ENCODE measurements at places on chromosomes 5 and 9.

GRCh38 chr5:172559004-172559932 is 81.8 kb upstream of the NEURL1B start:
- DNase-seq: peak; percentile 65

DNA sequence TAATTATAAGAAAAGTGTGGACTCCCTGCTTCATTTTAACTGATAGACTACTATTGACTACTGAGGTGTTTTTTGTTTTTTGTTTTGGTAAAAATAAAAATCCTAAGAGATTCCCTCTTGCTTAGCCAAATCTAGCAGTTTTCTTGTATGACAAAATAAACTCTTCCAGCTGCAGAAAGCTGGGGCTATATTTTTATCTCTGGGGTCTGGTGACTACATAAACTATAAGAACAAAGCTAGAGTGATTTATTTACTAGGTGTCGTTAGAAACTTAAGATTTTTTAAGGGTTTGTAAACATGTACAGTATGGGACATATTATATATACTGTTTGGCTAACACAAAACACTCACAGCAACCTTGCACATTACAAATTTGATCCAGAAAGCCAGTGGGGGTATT is 467.4 kb upstream of the MPDZ start:
- no peak for DNase-seq

GRCh38 chr9:128271112-128271511 is 4.7 kb downstream of the GOLGA2 start:
- no peak for DNase-seq

DNA sequence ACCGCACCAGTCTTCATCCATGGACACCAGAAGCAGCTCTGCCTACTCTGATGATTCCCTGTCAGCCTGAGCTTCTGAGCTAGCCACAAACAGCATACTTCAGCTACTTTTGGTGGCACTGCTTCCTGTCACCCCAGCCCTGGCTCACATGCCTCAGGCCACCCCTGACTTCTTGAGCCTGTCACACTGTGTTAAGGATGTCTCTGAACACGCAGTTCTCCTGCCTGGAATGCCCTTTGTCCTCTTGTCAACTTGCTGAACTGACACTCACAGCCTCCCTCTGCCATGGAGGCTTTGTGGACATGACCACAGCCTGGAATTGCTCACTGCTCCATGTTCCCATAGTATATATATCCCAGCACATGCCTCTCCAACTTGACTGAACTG is 7.2 kb downstream of the MACROH2A1 start:
- DNase-seq: no peak

DNA sequence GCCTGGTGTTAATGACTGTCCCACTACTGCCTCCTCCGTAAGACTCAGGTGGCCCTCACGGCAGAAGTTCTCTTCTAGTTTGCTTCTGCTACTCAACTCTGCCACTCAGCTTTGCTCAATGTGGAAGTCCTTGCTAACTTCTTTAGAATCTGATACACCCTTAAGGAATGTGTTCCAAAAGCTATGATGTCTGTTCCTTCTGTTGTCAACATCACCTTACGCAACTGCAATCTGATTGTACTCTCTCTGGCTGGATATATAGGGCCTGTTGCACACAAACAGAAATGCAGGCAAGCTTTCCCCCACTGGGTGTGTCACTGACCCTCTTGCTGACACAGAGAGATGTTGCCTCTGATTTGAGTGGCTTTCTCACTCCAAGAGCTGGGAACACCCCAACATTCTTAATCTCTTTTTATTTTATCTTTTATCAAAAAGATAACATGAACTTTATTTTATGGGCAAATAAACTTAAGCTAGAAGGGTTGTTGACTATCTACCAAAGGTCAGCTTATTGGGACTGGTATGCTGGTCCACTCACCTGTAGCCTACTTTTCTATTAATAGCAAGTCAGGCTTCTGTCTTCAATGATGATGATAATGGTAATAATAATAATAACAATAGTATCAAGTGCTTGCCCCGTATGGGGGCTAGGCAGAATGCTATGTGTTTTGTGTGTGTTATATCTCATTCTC is 25.2 kb downstream of the TMEM252 start:
- DNase-seq: no peak

DNA sequence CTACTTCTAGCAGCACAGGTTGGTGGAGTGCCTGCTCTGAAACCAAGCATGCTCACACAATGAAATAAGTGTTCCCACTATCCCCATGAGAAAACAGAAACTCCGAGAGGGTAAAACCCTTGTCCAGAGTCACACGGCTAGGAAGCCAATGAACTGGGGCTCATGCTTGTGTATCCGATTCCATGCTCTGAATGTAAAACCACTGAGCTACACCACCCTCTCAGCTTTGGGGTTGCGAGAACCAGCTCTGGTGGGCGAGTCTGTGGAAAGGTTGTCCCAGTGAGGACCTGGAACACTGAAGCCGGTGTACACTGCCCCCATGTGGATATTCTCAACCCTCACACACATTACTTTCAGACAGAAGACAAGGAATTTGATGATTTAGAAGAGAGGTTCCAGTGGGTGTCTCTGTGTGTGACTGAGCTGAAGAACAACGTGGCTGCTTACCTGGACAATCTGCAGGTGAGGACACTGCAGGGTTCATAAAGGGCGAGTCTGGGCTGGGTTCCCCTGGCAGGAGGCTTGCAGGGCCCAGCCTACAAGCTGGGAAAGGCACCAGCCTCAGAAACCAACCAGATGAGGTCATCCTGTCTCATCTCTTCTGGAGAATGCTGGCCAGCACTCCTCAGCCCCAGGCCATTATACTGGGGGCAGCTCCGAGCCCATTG is 37.4 kb downstream of the ARHGEF37 start:
- peak; percentile 35 for DNase-seq

DNA sequence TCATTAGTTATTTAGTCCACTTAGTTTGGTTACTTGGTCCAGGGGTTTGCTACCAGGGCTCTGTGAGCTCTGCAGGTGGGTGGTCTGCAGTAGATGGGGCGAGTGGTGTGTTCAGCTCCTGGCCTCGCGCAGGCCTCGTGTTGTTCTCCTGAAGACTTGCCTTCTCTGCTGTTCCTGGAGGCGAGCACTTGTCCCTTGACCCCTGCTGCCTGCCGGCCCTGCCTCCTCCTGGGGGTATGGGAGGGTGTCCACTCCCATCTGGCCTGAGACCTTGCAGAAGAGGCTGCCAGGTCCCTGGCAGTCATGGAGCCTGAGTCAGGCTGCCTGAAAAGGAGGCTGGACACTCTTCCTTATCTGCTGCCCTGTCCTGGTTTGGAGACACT is 137.0 kb downstream of the CACNA1B start:
- DNase-seq: no peak

DNA sequence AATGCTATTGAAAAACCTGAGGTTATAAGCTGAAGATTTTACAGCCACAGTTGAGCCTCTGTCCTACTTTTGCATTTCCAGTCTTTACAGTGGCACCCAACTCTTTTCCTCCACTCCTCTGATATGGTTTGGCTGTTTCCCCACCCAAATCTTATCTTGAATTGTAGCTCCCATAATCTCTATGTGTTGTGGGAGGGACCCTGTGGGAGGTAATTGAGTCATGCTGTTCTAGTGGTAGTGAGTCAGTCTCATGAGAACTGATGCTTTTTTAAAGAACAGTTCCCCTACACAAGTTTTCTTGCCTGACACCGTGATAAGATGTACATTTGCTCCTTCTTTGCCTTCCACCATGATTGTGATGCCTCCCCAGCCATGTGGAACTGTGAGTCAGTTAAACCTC is 646.1 kb upstream of the SEMA6A start:
- DNase-seq: no peak

DNA sequence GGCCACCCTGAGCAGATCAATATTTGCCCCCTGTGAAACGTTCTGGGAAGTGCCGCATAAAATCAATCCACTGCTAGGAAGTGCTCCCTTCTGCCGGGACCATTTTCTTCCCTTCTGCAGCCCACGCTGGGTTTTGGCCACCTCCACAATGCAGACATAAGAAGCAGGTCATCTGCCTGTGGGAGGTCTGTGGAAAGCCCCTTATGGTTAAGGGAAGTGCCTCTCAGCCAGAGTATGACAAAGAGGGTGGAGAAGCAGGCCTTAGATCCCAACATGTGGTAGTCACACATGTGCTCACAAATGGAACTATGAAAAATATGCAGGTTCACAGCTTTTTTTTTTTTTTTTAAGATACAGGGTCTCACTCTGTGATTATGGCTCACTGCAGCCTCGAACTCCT is 82.8 kb downstream of the SLC1A3 start:
- no peak for DNase-seq

DNA sequence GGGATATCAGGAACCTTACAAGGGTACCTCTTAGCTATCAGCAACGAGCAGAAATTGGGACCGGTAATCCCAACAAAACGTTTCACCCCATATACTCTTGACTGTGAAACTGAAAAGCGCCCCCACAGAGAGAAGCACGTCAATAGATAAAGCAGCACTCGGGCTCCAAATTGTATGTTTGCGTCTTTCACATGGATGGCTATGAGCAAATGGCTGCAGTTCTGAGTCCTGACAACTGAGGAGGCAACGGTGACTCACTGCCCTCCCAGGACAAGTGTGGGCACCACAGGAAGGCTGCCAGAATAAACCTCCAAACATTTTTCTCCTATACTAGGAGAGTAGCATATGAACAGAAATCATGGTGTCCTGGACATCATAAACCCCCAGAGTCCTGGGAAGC is 36.6 kb downstream of the SEMA4D start:
- DNase-seq: no peak

- peak; percentile 10 for DNase-seq
These were observed 38.0 kb upstream of the TCERG1 start for GRCh38 chr5:146409054-146409671.

DNA sequence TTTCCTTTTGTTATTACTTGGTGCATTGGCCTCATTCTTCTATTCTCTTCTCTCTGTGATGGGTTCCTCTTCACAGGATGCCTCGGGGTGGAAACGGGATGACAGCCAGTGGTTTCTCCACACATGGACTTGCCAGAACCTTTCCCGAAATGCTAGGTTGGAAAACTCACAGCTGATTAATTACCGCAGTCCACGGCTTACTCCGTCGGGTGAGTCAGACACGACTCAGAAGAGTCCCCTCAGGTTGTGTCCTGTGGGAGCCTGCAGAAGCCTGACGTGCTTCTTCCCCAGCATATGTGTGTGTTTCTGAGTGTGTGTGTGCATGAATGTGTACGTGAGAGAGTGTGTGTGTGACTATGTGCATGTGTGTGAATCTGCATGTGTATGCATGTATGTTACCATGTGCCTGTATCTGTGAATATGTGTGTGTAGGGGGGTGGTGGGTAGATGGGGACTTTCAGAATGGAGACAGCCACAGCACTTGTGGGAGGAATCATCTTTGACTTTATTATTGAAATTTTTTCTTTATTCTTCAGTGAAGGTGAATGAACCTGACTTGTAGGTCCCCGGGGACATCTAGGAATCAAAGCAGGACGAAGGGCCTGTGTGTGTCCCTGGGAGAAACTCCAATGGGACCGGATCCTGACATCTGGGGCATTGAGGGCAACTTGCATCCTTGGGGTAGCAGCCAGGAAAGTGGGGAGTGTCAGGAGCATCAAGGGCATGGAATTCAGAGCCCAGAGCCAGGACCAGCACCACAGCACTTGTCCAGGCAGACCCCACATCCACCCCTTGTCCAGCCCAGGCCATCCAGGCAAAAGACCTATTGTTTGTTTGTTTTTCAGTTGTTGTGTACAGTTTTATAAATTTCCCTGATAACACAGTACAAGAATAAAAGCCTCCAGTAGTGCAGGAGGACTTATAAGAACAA is 21.9 kb upstream of the MED10 start:
- peak; percentile 35 for DNase-seq

- no peak for DNase-seq
These were observed 53.8 kb downstream of the NIM1K start for GRCh38 chr5:43245724-43246385.

DNA sequence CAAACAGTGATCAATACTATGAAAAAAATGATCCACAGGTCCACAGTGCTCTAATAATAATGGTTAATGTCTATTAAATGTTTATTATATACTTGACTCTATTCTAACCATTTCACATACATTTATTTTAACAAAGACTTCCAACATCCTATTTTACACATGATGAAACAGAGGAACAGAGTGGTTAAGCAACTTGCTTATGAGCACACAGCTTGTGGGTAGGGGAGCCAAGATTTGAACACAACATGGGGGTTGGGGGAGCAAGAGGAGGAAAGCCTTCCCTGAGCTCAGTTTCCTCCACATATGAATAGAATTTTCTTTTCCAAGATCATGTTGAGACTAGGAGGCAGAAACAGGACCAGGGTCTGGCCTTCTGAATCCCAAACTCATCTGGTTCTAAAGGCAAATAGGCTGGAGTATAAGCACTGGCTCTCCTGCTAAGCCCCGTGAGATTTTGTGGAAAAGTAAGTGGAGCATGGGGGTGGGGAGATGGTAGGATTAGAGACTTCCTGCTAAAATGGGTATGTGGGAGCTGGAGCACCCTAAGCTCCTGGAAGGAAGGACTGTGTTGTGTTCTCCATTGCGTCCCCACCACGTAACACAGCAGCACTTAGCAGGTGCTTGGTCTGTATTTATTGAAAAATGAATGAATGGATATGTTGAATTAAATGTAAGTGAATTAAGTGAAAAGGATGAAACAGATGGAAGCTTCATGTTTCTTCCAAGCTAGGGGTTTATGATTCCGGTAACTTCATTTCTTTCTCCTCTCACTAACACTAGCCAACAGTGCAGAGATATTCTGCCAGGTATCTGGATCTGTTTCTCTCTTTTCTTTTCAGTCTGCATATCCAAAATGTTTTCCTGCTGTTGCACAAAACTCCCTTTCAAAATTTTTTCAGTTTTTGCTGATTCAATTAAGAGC is 26.9 kb upstream of the GALNT10 start:
- DNase-seq: no peak

GRCh38 chr5:167785106-167785505 is 506.3 kb upstream of the WWC1 start:
- no peak for DNase-seq

DNA sequence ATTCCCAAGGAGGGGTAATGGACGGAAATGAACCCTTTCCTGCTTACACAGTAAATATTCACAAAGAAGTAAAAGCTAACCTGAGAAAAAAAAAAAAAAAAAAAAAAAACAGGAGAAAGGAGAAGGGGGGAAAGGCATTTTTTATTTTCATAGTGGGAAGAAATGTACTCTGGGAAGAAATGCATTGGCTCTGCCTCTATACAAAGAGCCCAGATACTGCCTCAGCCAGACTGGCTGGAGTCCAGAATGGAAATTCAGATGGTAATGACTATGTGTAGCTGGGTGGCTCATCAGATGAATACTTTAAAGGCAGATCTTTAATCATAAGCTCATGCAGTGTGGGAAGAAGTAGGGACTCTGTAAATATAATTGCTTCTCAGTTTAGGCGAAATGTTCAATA is 124.9 kb upstream of the ZNF608 start:
- no peak for DNase-seq

GRCh38 chr9:127360250-127360649 is 36.7 kb upstream of the SLC2A8 start:
- DNase-seq: no peak

- no peak for DNase-seq
These were observed 10.2 kb downstream of the SARDH start for GRCh38 chr9:133727876-133728441.

GRCh38 chr5:74063821-74064220 is 437.8 kb downstream of the ARHGEF28 start:
- DNase-seq: peak; percentile 41

GRCh38 chr9:72935595-72935994 is 17.3 kb downstream of the ALDH1A1 start:
- DNase-seq: no peak

GRCh38 chr5:144308906-144309670 is 138.4 kb downstream of the KCTD16 start:
- no peak for DNase-seq
